Glutamatergic neuron (in vitro differentiated cells): ENCODE measurements at places on chromosomes 7 and 10.

DNA sequence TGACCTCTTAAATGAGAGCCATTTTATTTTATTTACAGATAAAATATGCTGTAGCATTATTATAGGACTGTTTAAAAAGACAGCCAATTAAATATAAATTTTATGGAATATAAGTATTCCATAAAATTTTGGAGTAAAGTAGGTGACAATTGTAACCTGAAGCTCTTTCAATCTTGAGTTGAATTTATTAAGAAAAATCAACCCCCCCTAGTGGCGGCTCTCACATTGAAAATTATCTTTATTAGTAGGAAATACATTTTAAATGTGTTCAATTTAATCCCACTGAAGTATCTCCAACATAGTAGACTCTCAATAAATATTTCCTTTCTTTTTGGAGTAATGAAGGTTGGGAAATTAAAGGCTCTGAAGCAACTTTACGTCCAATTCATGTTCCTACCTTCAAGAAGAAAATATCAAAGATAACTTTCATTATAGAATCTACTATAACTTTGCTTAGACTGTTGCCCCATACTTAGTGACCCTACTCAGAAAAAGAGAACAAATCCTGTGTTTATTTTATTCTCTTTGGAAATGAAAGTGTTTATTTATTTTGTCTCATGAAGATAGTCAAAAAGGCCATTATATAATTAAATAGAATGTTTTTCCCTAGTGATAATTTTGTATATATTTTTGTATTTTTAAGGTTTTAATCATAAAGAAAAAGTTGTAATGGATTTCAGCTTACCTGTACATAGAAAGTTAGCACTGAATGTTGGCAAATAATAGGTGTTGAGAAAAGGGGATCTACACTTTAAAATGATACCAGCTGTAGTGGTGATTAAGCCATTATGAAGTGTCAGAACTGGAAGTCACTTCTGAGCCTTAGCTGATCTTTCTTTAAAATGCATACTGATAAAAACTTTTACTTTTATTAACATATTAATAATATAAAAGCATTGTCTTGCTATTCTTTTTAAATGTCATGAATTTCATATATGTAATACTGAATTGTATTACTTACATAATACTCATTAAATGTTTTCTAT, 3.3 kb downstream of the AHR start:
- peak; percentile 20 for DNase-seq

- no peak for DNase-seq
Measured at GRCh38 chr10:61981460-61981859, 80.0 kb downstream of the ARID5B start.

GRCh38 chr7:147878912-147879661, 711.5 kb upstream of the C7orf33 start:
- peak; percentile 35 for DNase-seq

GRCh38 chr7:108396080-108396479, 60.2 kb downstream of the NRCAM start:
- no peak for DNase-seq

DNA sequence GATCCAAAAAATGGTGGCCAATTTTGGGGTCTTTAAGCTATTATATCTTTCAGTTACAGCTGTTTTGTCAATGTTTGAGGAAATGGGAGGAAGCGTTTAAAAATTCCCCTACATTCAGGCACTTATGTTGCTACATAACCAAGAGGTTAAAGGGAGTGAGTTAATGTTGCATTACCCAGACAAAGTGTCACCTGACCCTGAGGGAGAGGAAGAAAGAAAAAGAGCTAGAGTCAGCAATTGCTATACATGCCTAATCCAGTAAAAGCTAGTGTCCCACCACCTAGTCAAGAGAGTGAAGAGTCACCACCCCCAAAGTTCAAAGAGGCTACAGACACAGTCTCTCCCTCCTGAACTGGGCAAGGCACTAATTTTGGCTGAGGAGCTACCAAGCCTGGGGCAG, 69.5 kb upstream of the ZNF92 start:
- no peak for DNase-seq

DNA sequence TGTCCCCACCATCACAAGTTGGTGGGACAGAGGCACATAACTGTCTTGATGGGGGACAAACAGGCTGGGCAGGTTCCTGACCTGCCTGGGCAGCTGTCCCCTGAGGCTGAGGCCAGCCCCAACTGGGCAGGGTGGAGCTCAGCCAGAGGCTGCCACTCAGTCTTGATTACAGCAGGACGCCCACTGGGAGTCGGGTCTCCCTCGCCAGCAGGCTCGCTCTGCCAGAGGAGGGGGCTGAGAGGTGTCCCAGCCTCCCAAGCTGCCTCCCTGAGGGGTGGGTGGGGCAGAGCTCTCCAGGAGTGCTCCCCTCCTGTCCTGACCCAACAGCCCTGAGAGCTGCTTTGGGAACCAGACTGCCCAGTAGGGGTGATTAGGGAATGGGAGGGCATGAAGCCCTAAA, 1.8 kb upstream of the CAMK2G start:
- DNase-seq, result no peak

- DNase-seq, result no peak
Measured at GRCh38 chr7:45080958-45081669, 7.7 kb downstream of the NACAD start.

DNA sequence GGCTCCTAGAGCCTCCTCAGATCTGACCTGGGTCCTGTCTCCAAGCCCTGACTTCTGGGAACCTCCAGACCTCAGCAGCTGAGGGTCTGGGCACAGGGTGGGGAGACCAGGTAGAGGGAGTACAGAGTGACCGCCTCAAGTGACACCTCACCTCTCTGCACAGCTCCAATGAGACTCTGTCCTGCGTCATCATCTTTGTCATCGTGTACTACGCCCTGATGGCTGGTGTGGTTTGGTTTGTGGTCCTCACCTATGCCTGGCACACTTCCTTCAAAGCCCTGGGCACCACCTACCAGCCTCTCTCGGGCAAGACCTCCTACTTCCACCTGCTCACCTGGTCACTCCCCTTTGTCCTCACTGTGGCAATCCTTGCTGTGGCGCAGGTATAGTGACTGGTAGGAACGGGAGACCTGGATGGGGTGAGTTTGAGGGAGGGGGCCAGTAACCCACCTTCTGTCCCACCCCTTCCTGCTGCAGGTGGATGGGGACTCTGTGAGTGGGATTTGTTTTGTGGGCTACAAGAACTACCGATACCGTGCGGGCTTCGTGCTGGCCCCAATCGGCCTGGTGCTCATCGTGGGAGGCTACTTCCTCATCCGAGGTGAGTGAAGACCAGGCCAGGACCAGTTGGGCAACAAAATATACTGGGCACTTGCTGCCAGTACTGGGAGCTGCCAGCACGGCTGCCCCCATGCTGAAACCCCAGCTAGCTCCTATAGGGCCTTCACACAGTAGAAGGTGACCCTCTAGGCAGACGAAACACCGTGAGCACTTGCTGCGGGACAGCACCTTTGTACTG, 17.8 kb downstream of the SMO start:
- DNase-seq, result no peak

DNA sequence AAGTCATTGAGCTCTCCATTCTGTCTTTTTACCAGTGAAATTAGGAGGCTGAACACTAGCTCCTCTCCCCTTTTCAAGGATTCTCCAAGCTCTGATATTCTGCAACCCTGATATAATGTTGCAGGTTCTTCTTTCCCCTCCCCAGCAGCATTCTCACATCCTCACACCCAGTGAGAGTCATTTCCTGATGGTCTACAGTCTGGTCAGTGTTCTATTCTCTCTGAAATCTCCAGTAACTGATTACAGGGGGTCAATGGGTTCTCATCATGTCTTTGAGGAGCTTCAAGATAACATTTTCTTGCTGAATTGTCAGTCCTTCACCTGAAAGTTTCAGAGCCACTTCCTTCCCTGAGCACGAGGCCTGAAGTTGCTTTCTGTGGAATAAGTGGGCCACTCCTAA, 299.4 kb downstream of the PTEN start:
- no peak for DNase-seq

- DNase-seq, result no peak
Measured at GRCh38 chr7:12926206-12926605, 238.8 kb downstream of the ARL4A start.

DNA sequence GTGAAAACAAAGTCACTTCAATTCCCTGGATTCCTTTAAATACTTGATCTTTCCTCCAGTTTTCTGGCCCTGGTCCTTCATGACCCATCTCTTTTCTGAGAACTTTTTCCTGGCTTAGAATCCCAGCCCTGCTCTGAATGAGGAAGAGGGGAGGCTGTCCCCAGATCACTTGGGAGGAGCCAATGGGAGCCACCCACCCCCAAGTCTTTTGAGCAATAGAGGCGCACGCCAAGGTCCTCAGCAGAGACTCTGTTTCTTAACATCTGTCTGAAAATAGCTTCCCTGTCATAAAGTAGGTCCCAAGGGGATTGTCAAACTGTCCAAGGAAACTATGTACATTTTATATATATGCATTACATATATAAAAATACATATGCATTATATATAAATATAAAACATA, 126.8 kb downstream of the ADRA2A start:
- DNase-seq, result no peak

- no peak for DNase-seq
Measured at GRCh38 chr7:97298561-97298960, 181.1 kb downstream of the SDHAF3 start.

- DNase-seq, result no peak
Measured at GRCh38 chr7:111320133-111320532, 229.2 kb downstream of the LRRN3 start.
